ENCODE measurements at places on chromosomes 12 and 14.
A peak's percentile ranks its signal among the peaks of the same experiment; 100 is the strongest.

DNA sequence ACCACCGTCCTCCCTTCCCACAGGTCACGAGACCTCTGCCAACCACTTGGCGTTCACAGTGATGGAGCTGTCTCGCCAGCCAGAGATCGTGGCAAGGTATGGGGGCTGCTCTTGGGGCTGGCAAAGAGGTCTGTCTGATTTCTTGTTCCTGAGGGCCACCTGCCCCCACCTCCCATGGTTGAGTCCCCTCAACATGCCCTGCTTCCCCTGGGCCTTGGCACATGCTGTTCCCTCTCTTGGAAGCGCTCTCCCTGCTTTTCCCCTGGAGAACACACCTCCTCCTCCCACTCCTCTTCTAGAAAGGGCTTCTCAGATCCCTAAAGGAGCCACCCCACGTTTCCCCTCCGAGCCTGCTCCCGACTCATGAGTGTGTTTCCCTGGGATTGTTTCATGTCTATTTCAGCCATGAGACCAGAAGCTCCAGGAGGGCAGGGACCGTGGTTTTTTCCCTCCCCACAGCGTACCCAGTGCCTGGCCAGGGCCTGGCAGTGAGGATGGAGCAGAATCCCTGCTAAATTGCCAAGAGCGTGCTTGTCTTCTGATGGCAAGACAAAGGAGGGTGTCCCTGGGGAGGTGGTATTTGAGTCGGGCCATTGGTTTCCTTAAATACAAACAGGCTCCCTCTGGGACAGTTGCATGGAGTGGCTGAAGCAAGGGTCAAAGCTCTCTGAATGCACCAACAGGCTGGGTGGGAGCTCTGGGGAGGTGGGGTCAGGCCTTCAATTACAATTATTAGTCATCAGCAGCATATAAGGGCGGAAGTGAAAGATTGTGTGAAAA lies 34.1 kb downstream of the CYP46A1 start:
- DNase-seq, result no peak
- H3K36me3 ChIP-seq, result no peaks in the 10 kb centered on the region
- no peak overlapping the region for H3K4me3 ChIP-seq
- no peaks in the 10 kb centered on the region for H3K27me3 ChIP-seq
- H3K4me1 ChIP-seq, result no peaks in the 10 kb centered on the region
- H3K27ac ChIP-seq, result no peak overlapping the region

GRCh38 chr14:61403411-61403810 lies 82.0 kb downstream of the PRKCH start:
- peak overlapping the region; percentile 39 for H3K4me3 ChIP-seq
- peak; percentile 32 for DNase-seq
- H3K27ac ChIP-seq, result peak overlapping the region; percentile 70

GRCh38 chr12:75236206-75236605 lies 26.6 kb upstream of the KCNC2 start:
- no peaks in the 10 kb centered on the region for H3K36me3 ChIP-seq
- H3K4me1 ChIP-seq, result no peaks in the 10 kb centered on the region
- no peaks in the 10 kb centered on the region for H3K27me3 ChIP-seq
- H3K4me3 ChIP-seq, result no peak overlapping the region
- DNase-seq, result no peak

DNA sequence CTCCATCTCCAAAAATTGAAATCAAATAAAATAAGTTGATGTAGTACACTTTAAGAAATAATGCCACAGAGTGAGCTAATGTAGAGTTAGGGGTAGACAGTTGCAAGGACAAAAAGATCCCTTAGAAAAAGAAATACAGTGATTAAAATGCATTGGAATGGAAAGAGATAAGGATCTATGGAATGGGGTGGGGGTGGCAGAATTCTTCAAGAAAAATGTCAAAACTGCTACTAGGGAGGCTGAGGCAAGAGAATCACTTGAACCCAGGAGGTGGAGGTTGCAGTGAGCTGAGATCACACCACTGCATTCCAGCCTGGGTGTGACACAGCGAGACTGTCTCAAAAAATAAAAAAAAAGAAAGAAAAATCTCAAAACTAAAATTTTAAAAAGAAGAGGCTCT lies 6.5 kb downstream of the OLR1 start:
- no peak overlapping the region for H3K4me3 ChIP-seq
- no peaks in the 10 kb centered on the region for H3K4me1 ChIP-seq
- no peak overlapping the region for H3K27ac ChIP-seq
- DNase-seq, result no peak

- peaks cover 41% of the 10 kb centered on the region for H3K4me1 ChIP-seq
- H3K36me3 ChIP-seq, result peaks cover 23% of the 10 kb centered on the region
- H3K4me3 ChIP-seq, result peak within 1 kb of the TSS; percentile 61
- DNase-seq, result peak; percentile 47
- peak within 1 kb of the TSS; percentile 65 for H3K27ac ChIP-seq
Observed at GRCh38 chr12:53984901-53985691, at the start of gene HOXC10. Gene HOXC10, plus strand, starts transcription at chr12:53985146. Its CDS starts 114 bp downstream, at chr12:53985260.

- peaks cover 42% of the 10 kb centered on the region for H3K4me1 ChIP-seq
- H3K4me3 ChIP-seq, result no peak overlapping the region
- no peaks in the 10 kb centered on the region for H3K27me3 ChIP-seq
- H3K36me3 ChIP-seq, result peaks cover 2% of the 10 kb centered on the region
- no peak overlapping the region for H3K27ac ChIP-seq
Observed at GRCh38 chr14:93096691-93097322, 18.9 kb downstream of the ITPK1 start.
